ENCODE measurements at places on chromosomes 7 and 10.
A peak's percentile ranks its signal among the peaks of the same experiment; 100 is the strongest.

GRCh38 chr7:65975814-65976445, 6.1 kb downstream of the GUSB start:
- DNase-seq: no peak

DNA sequence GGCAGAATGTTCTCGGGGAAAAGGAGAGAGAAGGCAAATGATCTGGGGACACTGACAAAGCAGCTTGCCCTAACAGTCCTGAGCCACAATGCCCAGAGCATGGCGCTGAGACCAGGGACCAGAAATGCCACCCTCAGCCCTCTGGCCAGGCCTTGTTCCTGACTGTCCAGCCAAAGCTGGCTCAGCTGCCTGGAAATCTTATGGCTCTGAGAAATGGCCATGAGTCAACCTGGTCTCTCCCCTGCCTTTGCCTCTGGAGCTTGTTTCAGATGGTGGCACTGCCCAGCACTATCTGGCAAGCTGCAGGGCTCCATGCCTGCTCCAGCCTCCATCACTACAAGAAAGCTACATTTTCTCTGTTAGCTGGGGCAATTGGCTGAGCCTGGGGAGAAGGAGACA, 90.5 kb upstream of the PLXNA4 start:
- DNase-seq: no peak

DNA sequence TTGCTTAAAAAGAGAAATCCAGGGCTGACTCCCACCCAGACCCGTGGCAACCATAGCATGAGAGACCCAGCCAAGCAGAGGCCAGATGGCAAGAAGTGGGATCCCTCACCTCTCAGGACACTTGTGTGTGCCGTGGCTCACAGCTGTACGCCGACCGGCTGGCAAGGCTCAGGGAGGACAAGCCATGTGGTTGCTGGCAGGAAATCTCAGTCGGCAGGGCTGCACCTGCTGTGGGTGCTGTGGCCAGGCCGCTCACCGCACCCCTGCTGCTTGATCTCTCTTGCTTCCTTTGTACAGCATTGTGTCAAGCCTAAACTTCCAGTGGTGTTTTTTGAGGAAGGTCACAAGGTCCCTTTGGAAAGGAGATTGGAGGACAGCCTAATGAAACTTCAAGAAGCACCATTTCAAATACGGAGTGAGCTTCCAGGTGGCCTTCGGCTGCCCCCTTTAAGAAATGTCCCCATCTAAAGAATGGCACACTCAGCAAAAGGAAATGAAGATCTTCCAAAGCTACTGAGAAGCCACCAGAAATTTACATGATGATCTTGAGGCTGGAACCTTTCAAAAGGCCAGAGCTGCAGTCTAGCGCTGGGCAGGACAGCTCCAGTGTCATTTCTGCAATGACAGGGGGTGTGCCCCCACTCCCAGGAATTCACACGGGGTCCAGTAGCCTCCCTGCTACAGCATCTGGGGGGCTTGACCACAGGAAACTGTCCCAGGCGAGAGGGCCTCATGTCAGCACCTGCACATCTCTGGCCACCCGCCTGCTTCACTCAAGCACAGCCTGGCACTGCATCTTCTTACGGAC, 409.0 kb upstream of the MGMT start:
- peak; percentile 56 for DNase-seq

GRCh38 chr10:132679217-132679595, 106.7 kb downstream of the NKX6-2 start:
- no peak for DNase-seq

DNA sequence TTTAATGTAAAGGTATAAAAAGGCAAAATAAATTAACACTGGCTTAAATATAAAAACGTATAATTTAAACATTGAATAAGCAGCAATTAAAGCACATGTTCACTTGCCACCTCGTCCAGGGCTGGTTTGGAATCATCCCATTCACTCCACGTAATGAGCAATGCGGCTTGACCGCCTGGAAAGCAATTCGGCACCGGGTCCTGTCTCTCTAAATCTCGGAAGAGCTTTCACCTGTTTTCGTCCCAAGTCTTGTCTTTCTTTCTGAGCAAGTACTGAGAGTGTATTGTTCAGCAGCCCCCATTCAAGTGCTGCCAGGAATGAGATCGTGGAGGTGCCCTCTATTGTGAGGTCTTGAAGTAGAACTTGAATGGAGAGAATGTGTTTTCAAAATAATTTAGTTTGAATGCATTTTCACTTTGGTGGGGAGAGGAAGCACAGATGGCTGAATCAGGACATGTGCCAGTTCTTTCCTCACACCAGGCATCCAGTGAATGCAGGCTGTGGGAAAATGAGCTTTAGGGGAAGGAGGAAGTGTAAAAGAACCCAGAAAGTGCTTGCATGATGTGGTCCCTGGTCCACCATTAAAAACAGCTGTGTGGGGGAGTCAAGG, 515.2 kb downstream of the REEP3 start:
- no peak for DNase-seq

DNA sequence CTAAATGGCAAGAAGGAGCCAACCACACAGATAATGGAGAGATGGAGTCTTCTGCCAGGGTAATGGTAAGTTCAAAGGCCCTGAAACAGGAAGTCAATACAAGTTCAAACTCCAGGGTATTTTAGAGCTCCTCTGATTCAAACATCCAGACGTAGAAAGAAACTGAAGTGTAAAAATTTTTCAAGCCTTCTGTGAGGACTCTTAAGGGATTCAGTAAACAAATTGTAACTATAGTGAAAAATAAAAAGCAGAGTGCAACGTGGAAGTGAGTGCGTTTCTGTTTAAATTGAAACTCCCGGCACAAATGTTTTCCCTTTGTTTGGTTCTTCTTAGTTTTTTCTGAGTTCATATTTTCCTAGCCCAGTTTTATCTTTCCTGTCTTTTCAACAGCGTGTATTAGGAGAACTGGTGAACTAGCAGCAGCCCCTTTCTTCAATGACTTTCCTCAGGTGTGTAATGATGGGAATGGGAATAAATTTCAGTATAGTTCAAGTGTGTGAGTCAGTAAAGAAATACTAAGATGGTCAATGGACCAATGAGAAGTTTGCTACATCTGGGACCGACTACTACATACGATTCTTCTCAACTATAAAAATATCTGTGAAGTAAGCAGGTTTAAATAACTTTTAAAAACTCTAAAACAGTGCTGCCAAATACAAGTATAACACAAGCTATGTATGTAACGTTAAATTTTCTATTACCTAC, 298.9 kb downstream of the CSTF2T start:
- no peak for DNase-seq

DNA sequence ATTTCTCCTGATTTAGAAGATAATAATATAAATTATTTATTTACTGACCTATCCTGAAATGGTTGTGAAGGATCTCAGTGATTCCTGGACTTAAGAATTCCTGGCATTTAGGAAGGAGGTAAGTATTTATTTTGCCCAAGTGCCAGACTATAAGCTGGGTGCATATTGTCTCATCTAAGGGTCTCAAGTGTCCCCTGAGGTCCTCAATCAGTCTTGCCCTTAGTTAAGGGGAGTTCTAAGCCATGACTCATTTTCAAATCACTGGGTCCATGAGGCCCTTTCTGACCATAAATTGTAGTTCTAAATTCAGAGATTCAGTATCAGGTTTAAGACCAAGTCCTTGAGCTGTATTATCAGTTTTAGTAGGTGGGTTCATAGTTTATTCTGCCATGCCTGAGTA, 251.6 kb upstream of the MEOX2 start:
- no peak for DNase-seq

DNA sequence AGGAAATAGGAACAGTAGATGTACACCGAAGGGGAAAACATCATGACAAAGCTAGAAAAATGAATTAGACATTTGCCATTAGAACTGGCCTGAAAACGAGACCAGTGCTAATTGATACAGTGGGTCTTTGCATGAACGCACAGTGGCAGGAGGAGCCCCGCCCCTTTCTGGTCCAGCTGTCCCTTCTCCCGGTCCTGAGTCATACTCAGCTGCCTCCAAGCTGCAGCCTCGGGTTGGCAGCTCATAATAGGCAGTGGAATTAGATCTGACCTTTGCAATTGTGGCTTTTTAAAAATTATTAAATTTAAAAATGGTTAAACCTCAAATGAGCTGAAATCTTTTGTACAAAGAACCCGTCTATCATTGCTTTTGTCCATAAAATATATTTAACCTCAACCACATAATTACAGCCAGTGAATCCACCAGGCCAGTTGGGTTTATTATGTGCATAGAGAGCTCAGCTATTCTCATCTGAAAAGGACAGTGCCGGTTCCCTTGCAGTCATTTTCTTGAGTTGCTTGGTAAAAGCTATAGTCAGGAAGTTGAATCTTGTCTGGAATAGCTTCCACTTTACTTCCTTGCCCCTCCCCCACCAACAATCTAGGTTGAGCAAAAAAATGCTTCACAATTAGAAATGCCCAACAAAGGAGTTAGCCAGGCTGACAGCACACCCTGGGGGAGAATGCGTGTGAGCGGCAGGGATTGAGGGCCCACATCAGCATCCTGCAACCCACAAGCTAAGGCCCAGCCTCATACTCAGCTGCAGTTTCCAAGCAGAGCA, 147.1 kb downstream of the BUB3 start:
- no peak for DNase-seq

DNA sequence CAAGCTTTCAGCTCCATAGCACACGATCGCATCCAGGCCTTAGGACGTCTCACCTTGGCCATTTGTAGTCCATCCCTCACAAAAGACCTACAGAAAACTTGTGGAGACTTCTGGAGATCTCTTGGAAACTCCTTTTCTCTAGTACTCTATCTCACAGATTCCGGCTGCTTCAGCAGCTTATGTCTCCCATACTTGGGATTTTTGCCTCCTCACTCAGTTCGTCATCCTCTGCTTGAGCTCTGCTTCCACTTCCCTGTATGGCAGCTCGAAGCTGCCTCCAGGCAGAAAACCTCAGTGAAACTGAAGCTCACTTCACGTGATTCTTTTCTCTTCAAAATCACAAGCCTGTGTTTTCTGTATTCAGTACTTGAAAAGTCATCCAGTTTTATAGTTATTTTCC, 178.7 kb upstream of the GDF10 start:
- no peak for DNase-seq

DNA sequence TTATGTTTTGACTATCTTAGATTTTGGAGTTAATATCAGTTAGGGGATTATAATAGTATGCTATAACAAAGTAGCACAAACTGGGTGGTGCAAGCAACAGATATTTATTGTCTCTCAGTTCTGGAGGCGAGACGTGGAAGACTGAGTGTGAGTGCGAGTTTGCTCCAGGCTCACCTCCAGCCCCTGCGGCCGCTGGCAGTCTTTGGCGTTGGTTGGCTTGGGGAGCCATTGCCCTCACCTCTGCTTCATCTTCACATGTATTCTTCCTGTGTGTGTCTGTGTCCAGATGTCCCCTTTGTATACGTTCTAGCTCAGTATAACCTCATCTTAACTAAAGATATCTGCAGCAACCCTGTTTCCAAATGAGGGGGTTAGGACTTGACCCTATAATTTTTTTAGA, 343.9 kb upstream of the COBL start:
- no peak for DNase-seq

- no peak for DNase-seq
Measured at GRCh38 chr7:156105337-156106106, 293.3 kb upstream of the SHH start.

GRCh38 chr10:129604333-129605032, 137.4 kb downstream of the MGMT start:
- no peak for DNase-seq

GRCh38 chr7:2939193-2939885, 95.2 kb upstream of the GNA12 start:
- no peak for DNase-seq

GRCh38 chr7:131306777-131307176, 20.9 kb upstream of the MKLN1 start:
- no peak for DNase-seq

DNA sequence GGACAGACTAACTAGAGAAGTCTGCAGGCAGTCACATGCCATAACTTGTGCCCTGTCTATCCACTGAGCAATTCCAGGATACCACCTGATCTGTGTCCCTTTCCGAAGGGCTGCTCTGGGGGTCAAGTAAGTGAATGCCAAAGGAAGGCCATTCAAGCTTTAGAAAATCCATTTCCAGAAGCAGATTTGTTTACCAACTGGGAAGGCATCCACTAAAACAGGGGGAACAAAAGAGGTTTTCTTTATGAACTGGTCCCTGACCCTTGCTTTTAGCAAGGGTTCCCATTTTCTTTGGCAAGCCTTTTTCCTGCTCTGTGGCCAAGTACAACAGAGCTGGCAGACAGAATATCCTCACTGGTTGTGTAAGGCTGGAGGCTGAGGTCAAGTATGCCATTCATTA, 36.5 kb downstream of the ITPRID1 start:
- no peak for DNase-seq

GRCh38 chr7:115052706-115053105, 130.8 kb downstream of the MDFIC start:
- DNase-seq: no peak

DNA sequence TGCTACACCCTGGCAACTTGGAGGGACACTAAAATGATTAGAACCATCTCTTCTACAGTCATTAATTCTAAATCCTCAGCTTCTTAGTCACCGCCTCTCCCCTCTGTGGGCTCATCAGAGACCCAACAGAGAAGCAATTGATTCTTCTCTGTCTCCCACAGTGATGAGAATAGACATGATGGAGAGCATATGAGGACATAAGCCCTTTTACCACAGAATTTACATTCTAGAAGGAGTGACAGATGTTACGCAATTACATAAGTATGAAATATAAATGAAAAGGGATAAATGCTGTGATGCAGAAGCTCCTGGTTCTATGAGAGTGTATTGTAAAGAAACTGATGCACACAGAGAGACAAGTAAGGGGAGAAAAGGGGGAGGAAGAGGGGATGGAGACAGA, 18.1 kb upstream of the ABCB5 start:
- no peak for DNase-seq

GRCh38 chr7:128322040-128322643, 21.6 kb downstream of the RBM28 start:
- DNase-seq: peak; percentile 33

DNA sequence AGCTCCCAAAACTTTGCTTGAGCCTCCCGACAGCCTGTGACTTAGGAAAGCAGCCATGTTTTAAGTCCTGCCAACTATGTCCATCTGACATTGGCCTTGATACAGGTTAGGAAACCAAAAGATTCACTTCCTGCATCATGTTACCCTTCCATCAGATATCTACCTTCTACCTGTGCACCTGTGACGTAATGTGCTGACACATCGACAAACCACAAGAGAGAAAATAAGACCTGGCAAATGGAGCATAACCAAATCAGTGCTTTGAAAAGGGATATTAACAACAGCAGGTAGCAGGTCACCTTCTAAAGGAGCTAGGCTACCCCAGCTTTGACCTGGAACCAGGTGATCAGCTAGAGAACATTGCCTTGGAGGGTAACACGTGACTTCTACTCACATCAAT, 14.8 kb upstream of the PRR15 start:
- DNase-seq: no peak

Data from activated CD4-positive, alpha-beta T cell treated with anti-CD3 and anti-CD28 coated beads, Interleukin-2, Interleukin-6, amounts not matched to agents 100 ng/mL and 50 ng/mL, durations not matched to agents 16 hours and 8 hours (primary cell).